ENCODE measurements at places on chromosomes 3 and 15.

GRCh38 chr3:94301366-94301765 lies 238.5 kb downstream of the NSUN3 start:
- no peak for DNase-seq

- no peak for DNase-seq
Measured at GRCh38 chr3:127275287-127275781, 12.5 kb downstream of the PRR20G start.

DNA sequence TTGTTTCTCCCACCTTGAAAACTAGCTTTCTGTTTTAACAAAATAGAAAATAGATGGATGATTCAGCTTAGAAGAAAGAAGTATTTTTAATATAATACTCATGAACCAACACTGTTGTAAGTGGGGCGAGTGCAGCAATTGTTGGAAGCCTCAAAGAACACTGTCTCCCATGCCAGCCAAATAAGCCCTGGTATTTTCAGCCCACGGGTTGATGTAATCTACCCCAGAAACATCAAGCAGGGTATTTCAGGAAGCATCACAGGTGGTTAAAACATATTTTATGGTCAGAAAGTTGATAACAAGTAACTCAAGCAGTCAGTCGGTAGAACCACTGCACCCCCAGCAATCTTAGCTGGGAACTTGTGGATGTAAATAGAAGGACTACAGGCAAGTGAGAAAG lies 115.9 kb downstream of the SV2B start:
- no peak for DNase-seq

- DNase-seq, result no peak
Measured at GRCh38 chr3:128621931-128622330, 28.7 kb downstream of the RPN1 start.

- DNase-seq, result no peak
Measured at GRCh38 chr3:32009101-32009500, 27.6 kb downstream of the ZNF860 start.

GRCh38 chr3:137121704-137122314 lies 164.0 kb downstream of the IL20RB start:
- DNase-seq, result no peak

GRCh38 chr15:70068783-70069565 lies 28.7 kb downstream of the TLE3 start:
- DNase-seq, result no peak

GRCh38 chr3:14439501-14440167 lies 37.2 kb downstream of the SLC6A6 start:
- DNase-seq, result no peak

- DNase-seq, result no peak
Measured at GRCh38 chr15:36675008-36675407, 95.6 kb downstream of the CDIN1 start.

GRCh38 chr3:46679681-46680080 lies 13.8 kb downstream of the ALS2CL start:
- DNase-seq, result no peak

DNA sequence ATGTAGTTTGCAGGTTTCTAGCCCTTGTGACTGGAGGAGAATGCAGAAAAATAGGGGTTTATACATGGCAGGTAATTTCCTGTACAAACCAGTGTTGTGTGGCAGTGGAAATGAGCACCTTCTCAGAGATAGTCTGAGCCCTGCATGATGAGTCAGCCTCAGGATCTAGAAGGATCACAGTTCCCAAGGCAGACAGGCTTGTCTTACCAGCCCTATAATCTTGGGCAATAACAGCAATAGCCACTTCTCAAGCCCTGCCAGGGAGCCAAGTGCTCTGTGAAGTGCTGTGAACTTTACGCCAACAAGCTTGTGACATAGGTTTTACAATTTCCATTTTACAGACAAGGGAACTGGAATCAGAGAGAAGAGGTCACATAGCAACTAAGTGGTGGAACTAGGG lies 89.4 kb downstream of the CD47 start:
- DNase-seq, result no peak

- peak; percentile 46 for DNase-seq
Measured at GRCh38 chr3:100068826-100069225, 45.5 kb downstream of the FILIP1L start.

Data from T-helper 17 cell (primary cell).